ENCODE measurements at places on chromosomes 3 and 15.

- no peak for DNase-seq
Observed at GRCh38 chr3:194547042-194547441, 60.2 kb upstream of the ATP13A3 start.

GRCh38 chr3:133369068-133369440, 30.8 kb upstream of the BFSP2 start:
- no peak for DNase-seq

DNA sequence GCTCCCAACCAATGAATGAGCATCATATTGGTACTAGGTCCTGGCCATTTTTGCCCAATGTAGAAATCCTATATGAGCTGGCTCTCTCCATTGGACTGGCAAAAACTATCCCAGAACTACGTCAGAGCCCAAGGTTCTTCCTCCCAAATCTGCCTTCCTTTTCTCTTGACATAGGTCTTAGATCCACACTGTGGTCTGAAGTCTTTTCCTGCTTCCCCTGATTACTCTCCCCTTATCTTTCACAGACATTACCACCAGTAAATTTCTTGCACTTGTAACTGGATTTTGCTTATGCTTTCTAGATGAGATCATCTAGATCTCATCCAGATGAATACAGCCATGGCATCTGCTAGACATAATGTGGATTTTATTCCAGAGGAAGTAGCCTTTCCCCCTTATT, 141.2 kb upstream of the GADL1 start:
- DNase-seq = no peak

DNA sequence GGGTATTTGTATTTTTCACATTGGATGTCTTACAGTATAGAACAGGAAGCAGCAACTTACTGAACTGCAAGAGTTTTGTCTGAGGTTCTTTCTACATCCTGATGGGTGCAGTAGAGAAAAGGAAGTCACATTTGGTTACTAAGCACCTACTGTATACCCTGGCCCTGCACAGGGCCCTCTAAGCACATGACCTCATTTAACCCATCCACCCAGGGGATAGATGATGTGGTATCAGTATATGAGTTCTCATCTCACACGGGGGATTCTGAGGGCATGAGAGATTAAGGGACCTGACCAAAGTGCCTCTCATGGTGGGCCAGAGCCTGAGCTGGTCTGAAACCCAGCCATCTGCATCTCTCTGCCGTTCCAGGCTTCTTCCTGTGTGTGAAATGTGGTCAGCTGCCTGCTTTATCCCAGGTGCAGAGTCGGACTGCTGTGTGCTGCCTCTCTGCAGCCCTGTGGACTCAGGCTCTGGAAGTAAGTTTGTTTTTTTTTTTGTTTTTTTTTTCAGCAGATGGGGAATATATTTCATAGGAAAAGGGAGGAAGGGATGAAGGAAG, 17.9 kb downstream of the SLC6A11 start:
- no peak for DNase-seq

- no peak for DNase-seq
Observed at GRCh38 chr15:48282216-48282615, 49.0 kb upstream of the DUT start.

DNA sequence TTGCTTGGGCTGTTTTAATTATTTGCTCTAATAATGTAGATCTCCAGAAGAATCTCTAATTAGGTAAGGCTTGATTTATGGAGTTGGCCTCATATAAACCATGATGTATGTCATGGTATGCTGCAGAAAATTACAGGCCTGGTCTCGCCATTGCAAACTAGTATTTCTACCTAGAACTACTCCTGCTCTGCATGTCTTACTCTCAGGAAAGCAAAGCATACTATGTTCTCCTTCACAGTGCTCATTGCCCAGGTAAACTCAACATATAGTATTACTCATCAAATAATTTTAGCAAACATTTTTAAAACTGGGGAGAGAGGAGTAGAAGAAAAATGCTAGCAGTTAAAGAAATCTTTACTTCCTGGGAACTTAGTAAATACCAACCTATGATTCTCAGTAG, 90.7 kb downstream of the FILIP1L start:
- DNase-seq = no peak

Measured in stimulated activated CD8-positive, alpha-beta memory T cell treated with anti-CD3 and anti-CD28 coated beads, Interleukin-4, amount 100 ng/mL, for 1 hour (primary cell).